ENCODE measurements at places on chromosomes 13 and 19.

DNA sequence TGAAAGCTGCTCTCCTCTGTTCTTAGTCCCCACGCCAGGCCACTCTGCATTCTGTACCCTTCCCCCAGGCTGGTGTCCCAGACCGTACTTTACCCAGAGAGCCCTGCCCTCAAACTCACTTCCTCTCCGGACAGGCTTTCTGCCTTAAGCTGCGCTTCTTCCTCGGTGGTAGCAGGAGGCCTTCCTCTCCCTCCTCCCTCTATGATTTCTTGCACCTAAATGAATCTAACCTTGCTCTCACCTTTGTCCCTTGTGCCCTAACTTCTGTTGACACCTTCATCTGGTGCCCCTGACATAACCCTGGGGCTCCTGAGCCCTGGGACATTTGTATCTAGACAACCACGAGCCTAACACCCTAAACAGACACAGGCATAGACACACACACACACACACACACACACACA lies 29.6 kb upstream of the CEACAM21 start:
- DNase-seq, result no peak

GRCh38 chr13:75803164-75803611 lies 167.1 kb downstream of the LMO7 start:
- peak; percentile 93 for DNase-seq

GRCh38 chr19:10835089-10835753 lies 791 bp downstream of the TMED1 start:
- no peak for DNase-seq

- no peak for DNase-seq
These were observed 5.3 kb upstream of the CLEC4G start for GRCh38 chr19:7737215-7737614.

DNA sequence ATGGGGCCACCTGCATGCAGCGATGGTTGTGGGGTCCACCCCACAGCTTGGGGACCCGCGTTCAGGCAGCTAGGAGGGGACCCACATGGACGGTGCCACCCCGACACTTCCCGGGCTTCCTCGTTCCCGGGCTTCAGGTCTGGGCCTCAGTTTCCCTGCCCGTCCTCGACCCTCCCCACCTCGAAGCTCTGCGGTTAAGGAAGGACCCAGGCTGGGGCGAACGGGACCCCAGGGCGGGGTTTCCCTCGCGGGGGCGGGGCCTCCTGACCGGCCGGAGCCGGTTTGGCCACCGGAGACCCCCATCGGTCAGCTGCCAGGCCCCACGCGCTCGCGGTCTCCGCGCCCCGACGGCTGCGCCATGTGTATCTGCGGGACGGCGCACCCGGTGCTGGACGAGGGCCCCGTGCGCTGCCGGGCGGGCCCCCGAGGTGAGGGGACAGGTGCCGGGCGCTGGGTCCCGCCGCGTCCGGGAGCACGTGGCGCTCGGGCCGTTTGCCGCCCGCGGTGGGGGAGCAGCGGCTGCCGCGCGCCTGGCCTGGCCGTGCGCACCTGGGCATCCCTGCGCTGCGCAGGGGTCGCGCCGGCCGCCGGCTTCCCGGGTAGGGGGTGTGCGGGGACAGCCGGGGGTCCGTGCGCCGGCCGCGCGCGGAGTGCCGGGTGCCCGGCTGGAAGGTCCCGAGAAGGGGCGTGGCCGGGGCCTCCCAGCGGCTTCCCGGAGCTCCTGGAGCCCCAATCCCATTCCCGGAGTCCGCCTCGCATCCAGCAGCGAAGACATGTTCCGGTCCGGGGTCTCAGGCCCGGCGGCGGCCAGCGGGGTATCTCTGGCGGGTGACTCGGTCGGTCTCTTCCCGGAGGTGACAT lies 4.2 kb downstream of the ARHGAP45 start:
- DNase-seq, result peak; percentile 63

- DNase-seq, result no peak
These were observed 23.4 kb upstream of the IGFL1 start for GRCh38 chr19:46206176-46206575.

Data from NCI-H69 (cell line).